Posterior vena cava (tissue), 2 donors: ENCODE measurements at places on chromosomes 12 and 14.
A peak's percentile ranks its signal among the peaks of the same experiment; 100 is the strongest.

DNA sequence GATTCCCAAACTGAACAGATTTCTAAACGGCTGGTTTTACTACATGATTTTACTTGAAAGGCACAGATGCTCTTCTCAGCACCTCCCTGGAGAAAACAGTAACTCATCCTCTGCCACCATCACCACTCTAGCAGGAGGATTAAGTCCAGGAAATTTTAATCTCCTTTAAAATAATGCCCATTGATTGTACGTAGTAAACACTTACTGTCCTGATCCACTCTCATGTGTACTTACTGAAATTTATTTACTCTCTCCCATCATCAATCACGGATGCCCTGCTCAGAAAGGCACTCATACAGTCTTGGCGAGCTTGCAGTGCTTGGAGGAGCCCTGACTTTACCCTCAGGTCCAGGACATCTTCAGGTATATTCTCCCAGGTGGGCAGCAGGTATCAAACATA is 239.8 kb upstream of the EGLN3 start:
- no peak for DNase-seq

GRCh38 chr14:67674139-67674479 is 323 bp downstream of the VTI1B start:
- DNase-seq, result peak; percentile 89

- no peak for DNase-seq
Observed at GRCh38 chr12:32390572-32391219, 8.7 kb upstream of the FGD4 start.

DNA sequence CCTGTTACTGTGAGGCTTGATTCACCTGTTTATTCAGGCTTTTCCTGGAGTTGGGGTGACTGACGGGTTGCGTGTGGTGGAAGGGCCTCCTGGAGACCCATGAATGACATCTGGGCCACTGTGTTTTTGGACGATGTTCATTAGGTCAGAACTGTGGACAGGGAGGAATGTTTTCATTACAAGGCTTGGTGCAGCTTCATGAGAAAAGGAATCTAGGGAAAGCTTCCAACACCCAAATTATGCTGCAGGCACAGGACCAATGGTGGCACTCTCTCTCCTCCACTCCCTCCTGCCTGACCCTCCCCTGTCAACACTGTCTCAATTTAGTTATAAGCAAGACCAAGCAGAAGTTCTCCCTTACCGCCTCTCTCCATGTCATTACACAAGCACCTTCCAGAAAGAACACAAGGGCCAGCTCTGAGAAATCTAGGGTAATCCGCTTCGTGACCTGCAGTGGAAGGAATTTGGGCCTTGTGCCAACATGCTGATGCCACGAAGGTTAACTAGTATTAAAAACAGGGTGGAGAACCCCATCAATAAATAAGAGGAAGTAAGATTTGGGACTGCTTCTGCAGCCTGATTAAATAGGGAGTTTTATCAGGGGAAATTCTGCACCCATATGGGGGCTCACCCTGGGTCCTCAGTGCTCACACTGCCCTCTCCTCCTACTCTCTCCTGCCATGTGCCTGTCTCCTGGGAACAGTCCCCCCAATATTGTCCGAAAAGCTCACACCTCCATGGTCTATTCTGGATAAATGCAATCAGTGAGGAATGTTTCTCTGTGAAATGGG is 200.3 kb downstream of the KTN1 start:
- no peak for DNase-seq

GRCh38 chr12:99910342-99910741 is 74.4 kb downstream of the ANKS1B start:
- no peak for DNase-seq

DNA sequence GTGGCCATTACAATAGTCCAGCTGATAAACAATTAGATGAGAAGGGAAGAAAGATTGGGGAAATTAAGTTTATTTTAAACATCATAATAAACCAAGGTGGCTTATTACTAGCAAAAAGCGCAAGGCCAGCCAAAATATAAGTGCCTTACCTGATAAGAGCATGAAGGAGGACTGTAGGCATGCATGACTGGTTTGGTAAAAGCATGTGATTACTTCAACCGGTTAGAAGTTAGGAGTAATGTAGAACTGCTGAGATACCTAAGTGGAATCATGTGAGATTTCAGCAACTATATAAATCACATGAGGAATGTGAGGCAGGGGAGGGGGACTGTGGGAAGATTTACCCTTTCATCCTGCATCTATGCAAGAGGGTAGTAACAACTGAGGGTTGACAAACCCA is 59.7 kb upstream of the CCDC196 start:
- DNase-seq, result no peak

DNA sequence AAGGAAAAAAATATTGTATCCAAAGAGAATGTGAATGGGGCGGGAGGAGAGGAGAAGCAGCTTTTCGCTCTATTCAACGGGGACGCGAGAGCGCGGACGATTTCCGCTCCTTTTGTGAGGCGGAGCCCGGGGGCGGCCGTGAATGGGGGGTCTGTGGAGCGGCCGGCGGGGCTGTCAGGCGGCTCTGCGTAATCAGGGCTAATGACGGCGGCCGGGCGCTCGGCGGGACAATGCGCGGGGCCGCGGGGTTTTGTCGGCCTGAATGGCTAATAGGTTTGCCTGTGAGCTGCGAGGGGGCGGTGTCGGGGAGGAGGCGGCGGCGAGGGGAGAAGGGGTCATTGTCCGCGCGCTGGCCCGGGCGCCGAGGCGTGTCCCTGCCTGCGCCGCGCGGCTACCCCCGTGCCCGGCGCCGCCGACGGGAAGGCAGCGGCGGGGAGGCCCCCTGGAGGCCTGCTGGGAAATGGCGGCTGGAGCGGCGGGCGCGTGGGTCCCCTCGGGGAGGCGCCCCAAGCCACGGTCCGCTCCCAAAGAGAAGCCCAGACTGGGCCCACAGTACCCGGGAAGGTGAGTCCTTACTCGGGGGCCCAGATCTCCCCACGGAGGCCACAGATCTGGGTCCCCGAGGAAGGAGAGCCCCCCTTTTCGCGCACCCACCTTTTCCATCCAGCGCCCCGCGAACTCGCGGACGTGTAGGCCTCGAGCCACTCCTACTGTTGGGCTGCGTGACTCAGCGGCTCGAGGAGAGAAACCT is 6.0 kb downstream of the SIX6 start:
- no peak for DNase-seq

DNA sequence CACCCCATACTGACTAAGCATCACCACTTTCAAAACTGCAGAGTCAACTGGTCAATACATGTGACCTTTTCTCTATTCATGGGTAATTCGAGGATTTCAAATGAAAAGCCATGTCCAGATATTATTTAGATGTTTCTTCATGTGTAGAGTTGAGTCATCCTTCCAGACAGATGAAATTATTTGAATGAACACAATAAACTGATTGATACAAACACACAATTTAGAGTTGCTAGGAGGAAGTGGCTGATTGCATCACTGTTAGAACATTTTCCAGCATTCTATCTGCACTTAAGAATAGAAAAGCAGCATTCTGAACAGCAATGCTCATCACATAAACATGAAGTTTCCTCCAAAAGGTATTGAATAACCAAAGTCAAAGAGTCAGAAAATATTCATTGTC is 273.5 kb upstream of the SOX5 start:
- DNase-seq, result no peak

DNA sequence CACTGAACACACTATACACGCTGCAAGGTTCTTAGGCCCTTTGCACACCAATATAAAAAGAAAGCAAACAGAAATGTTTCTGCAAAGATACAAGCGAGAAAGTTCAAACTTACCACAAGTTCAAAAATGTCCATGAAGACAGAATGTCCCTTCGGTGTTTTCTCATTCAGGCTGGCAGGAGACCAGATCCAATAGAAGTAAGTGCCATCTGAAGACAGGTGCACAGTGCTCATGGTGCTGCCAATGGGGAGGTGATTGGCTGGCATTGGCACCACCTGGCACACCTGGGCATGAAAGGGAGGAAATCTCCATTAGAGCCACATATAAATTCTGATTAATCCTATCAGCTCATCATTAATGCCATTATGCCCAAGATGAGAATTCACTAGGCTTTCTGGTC is 76.3 kb downstream of the HECTD4 start:
- no peak for DNase-seq

DNA sequence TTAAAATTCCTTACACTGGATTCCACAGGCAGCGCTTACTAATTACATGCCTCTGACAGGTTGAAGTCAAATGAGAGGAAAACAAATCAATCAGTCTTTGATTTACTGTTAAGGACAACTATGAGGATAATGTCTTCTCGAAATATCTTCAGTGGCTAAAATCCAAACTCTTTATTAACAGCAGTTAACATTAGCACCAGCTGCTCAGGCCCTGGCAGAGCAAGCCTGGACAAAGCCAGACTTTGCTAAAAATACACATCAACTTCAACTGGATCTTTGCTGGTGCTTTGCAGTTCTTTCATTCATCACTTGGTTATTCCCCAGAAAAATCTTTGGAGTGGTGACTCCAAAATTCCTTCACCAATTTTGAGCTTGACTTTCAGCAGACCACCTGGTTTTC is 98.7 kb downstream of the HECTD4 start:
- no peak for DNase-seq

GRCh38 chr14:88934351-88934806 is 109.9 kb downstream of the TTC8 start:
- DNase-seq, result no peak

DNA sequence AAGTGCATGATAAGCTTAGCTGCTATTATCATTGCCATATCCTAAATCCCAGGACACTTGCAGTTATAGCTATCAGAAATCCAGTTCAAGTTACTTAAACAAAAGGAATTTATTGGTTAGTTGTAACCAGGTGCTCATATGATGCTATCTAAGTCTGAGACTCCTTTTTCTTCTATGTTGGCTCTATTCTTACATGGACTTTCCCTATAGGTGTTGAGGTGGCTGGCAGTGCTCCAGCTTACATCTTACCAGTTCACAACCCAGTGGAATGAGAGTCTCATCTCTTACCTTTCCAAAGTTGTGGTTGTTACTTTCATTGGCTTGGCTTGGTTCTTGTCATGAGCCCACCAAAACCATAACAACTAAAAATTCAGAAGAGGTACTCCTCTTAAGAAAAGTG is 94.6 kb downstream of the DACT1 start:
- DNase-seq, result no peak

GRCh38 chr12:47267571-47267970 is 187.8 kb upstream of the AMIGO2 start:
- DNase-seq, result no peak

GRCh38 chr12:26113181-26113654 is 11.6 kb downstream of the BHLHE41 start:
- DNase-seq, result no peak

DNA sequence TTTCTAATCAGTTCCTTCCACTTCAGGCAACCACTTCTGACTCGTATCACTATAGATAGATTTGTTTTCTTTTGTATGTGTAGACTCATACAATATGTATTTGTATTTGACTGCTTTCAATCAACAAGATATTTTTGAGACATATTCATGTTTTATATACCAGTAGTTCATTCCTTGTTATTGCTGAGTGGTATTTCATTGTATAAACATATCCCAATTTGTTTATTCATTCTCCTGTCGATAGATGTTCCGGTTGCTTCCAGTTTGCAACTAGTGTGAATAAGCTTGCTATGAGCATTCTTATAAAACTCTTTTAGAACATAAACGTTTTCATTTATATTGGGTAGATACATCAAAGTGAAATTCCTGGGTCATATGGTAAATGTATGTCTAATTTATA is 119.2 kb downstream of the FIGNL2 start:
- DNase-seq, result no peak

DNA sequence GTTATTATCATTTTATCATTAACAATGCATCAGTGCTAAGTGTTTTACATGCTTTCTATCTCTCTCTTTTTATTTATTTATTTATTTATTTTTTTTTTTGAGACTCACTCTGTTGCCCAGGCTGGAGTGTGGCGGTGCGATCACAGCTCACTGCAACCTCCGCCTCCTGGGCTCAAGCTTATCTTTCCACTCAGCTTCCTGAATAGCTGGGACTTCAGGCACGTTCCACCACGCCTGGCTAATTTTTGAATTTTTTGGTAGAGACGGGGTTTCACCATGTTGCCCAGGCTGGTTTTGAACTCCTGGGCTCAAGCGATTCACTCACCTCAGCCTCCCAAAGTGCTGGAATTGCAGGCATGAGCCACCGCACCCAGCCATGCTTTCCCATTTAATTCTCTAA is 3.9 kb upstream of the BTG1 start:
- no peak for DNase-seq

GRCh38 chr12:790608-791007 is 38.2 kb downstream of the WNK1 start:
- no peak for DNase-seq

DNA sequence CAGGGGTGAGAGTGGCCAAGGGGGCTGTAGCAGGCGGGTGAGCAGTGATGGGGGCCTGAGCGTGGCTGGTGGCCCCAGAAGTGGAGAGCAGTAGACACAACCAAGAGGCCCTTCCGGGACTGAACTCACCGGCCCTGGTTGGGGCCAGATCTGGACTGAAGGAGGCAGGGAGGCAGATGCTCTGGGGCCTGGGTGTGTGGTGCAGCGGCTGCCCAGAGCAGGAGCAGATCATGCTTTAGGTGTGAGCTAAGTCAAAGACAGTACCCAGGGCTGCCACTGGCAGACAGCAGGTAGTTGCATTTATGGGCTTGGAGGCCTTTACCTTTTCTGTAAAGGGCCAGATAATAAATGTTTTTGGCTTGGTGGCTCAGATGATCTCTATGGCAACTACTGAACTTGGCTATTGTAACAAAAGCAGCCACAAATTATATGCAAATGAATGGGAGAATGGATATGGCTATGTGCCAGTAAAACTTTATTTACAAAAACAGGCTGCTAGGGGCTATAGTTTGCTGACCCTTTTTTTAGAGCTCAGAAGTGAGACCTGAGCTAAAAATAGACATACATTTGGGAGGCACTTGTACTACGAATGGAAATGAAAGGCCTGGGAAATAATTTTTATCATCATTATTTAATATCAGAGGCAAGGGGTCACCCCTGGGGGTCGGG is 25.6 kb downstream of the SETD1B start:
- no peak for DNase-seq

GRCh38 chr12:8064131-8064530 is 2.0 kb downstream of the C3AR1 start:
- no peak for DNase-seq

GRCh38 chr12:123971770-123972456 is 718 bp downstream of the CCDC92 start:
- DNase-seq, result no peak

GRCh38 chr14:20696764-20697163 is 8.2 kb downstream of the ANG start:
- no peak for DNase-seq

GRCh38 chr12:106774808-106775524 is 484 bp downstream of the RIC8B start:
- DNase-seq, result no peak

GRCh38 chr12:46891306-46891705 is 65.5 kb upstream of the SLC38A4 start:
- no peak for DNase-seq

DNA sequence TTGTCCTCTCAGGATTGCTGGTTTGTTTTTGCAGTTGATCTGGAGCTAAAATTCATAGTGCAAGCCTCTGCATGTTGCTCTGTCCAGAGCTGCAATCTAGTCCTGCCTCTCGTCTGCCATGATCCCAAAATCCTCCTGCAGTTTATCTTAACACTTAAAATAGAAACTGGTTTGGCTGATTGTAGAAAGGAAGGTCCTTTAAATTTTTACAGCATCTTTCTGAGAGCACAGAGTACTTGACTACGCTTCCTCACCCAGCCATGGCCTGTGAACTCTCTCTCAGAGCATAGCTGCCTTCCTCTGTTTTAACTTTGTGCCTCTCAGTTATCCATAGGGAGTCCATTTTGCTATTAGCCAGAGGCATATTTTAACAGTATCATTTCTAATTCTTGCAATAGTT is 877.1 kb downstream of the C12orf50 start:
- DNase-seq, result no peak
